ENCODE measurements at places on chromosomes 6 and 20.

GRCh38 chr6:144123421-144123820 lies 26.9 kb upstream of the STX11 start:
- DNase-seq = no peak

DNA sequence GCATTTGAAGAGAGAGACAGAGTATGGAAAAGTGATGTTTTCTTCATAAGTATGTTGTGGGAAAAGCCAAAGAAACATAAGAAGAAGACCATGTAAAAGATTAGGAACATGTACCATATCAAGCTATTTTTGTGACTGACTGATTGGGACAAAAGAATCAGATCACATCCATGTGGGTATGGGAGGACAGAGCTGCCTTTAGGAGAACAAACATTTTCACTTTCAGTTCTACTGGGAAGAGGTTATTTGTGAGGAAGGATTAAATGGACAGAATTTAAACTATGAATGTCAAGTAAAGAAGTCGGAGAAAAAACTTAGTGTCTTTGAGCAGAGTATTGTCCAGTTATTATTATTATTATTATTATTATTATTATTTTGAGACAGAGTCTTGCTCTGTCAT lies 124.4 kb upstream of the HCRTR2 start:
- DNase-seq = no peak

- no peak for DNase-seq
Observed at GRCh38 chr6:21359926-21360325, 233.6 kb upstream of the SOX4 start.

- DNase-seq = no peak
Observed at GRCh38 chr6:165245701-165246100, 63.7 kb downstream of the C6orf118 start.

DNA sequence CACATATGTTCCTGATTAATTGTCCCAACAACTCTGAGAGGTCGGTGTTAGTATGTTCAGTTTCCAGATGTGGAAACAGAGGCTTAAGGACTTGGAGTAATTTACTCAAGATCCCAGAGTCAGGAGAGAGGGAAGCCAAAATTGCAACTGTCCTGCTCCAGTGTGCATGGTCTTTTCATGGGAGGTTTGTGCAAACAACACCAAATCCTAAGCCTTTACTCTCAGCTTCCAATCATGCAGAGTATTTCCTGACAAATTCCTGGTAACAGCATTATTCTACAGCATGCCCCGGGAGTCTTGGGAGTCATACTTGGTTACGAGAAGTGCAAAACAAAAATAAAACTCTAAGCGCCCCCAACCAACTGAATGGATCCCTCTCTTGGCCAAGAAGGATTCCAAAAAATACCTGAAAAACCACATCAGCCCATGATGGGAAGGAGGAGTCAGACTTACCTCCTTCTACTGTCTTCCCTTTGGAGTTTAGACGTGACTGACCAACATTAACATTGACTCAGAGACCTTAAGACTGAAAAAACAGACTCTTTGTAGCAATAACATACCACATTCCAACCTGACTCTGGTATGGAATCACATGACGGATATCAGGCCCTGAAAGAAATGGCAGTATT lies 30.8 kb upstream of the PPP1R3G start:
- no peak for DNase-seq

DNA sequence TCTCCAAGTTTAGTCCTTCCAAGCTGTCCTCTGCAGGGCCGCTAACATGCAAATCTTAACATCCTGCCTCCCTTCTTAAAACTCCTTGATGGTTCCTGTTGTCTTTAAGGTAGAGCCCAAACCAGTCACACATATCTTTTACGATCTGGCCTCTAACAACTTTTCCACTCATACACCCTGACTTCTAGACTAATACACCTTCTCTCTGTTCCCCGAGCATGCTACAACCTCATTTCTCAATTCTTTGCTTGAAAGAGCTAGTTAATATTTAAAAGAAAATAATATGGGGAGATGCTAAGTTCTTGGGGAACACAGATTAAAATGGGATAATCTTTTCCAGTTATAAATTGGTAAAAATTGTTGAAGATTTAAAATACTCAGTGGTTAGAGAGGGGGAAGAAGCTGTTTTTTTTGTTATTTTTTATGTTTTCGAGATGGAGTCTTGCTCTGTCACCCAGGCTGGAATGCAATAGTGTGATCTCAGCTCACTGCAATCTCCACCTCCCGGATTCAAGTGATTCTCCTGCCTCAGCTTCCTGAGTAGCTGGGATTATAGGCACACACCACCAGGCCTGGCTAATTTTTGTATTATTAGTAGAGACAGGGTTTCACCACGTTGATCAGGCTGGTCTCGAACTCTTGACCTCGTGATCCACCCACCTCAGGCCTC lies 250.7 kb downstream of the MAFB start:
- no peak for DNase-seq
